ENCODE measurements at places on chromosomes 1 and 21.

DNA sequence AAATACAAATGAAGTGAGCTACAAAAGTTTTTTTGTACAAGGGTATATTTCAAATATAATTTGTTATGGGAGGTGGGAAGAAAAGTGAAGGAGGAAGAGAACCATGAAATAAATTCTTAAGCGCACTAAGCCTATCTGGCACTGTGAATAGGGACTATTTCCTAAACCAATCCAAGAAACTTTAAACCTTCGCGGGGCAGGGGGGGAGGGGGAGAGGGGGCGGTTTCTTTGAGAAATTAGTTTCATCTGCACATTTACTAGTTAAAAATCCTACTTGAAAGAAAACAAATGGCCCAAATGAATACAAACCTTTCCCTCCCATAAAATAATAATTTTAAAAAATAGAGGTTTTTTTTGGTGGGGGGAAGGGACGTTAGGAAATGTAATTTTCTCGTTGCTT is 364 bp downstream of the GOLPH3L start:
- DNase-seq: no peak

GRCh38 chr21:28337315-28337714 is 655.4 kb downstream of the LTN1 start:
- DNase-seq: no peak

- no peak for DNase-seq
Measured at GRCh38 chr1:187034501-187034900, 205.8 kb downstream of the PLA2G4A start.

- DNase-seq: no peak
Measured at GRCh38 chr1:47650205-47650604, 212.4 kb downstream of the FOXD2 start.

- DNase-seq: no peak
Measured at GRCh38 chr1:203644661-203645510, 18.3 kb downstream of the ATP2B4 start.

DNA sequence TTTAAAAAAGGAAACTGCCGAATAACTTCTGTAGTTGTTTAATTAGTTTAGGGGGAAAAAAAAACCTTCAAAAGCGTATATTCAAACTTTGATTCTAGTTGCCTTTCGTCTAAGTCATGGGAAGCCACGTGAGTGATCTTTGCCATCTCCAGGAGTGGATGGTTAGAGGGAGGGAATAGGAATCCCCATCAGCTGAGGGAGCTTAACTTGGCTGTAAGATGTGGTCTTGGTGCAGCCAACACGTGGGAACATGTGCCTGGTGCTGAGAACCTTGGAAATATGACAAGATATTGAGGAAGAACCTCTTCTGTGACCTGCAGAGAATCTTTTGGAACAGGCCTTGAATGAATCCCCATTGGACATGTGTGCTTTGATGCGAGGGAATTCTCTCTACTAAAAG is 1.7 kb downstream of the BACE2 start:
- DNase-seq: no peak

DNA sequence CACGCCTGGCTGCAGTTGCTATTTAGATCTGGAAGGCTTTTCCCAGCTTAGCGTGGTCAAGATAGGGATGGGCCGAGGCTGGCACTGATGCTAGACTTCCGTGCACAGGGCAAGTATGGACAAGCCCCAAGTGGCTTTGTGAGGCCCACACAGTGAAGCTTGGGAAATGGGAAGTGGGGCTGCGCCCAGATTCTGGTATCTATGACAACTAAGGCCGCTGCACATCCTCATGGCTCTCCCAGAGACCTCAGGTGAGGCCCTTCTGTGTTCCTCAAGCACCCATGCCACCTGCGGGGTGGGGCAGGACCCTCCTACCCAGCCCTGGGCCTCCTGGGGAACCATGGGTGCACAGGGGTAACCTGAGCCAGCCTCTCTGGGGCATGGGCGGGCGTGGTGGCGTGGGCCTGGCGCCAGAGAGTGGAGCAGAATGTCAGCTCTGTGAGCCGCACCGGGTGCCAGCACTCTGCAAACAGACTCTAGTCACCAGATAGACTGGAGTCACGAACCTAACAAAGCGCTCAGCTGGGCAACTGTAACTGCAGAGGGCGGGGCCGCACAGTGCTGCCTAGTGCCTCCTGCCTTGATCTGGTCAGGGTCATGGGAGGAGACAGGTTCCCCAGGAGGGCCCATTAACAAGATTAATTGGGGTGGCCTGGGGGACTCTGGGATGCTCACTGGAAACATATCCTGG is 46.4 kb downstream of the ELF3 start:
- DNase-seq: no peak

- no peak for DNase-seq
Measured at GRCh38 chr1:218679988-218680748, 335.0 kb downstream of the TGFB2 start.

DNA sequence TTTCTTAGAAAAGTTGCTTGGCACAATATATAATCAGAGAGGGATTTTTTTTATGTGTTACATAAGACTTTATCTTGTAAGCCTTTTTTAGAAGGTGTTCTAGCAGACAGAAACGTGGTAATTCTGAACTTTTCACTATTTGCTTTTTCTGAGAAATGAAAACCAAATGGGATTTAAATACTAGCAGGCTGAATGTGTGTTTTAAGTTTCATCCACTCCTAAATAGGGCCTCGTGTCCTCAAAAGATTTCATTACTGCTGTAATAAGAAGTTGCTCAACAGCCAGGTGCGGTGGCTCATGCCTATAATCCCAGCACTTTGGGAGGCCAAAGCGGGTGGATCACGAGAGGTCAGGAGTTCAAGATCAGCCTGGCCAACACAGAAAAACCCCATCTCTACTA is 44.7 kb upstream of the FMO2 start:
- DNase-seq: no peak

- no peak for DNase-seq
Measured at GRCh38 chr1:21855257-21856096, 43.4 kb downstream of the LDLRAD2 start.

DNA sequence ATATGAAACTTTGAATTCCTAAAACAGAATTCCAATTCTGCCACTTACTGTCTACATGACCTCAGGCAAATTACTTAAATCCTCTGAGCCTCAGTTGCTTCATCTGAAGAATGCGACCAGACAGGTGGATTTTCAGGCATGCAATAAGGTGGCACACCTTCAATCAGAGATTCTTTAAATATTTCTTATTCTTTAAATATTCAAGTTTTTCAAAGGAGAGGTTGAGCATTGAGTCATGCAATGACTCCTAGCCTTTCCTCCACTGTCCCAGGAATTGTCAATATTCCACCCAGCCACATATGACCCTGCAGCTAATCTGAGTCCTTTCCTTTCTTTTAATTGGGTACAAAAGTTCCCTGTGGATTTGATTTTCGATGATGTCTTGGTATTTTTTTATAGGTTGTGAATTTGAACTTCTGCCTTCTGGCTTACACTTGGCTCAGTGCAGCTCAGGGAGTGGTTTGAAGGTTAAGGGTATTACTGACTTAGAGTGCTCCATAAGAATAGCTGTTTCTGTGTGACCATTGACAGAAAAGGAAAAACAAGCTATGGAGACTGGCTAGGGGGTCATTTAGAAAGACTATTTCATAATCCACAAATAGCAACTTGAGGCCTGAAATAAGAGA is 52.2 kb upstream of the PRDX6 start:
- no peak for DNase-seq

DNA sequence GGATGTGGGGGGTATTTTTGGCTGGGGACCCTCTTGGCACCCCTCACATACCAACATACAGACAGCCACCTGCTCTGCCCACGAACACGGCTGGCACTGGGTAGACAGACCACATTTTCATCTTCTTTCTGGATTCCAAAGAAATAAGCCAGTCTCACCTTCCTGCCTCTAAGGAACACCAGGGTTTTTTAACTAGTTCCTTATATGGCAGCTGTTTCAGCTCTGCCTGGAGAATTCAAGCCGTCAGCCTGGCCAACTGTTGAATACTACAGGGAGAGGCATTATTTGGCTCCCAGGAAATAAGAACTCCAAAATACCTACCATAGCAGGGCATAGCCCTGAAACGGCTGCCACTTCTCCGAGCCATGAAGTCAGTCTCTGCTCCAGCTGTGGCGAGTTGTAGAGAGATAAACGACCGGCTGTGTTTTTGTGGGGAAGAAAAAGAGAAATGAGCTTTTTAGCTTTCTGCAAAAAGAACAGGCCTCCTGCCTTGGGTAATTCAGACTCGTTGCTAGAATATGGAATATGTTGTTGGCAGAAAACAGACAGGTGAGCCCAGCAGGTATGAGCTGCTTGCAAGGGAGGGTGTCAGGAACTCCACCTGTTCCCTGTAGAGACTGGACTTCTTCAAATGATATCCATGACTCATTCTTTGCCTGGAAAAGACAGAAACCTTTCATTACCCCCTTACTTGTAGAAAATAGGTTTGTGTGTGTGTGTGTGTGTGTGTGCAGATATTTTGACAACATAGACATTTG is 51.8 kb downstream of the MT1HL1 start:
- no peak for DNase-seq

- no peak for DNase-seq
Measured at GRCh38 chr1:18109756-18110597, 2.4 kb downstream of the IGSF21 start.

DNA sequence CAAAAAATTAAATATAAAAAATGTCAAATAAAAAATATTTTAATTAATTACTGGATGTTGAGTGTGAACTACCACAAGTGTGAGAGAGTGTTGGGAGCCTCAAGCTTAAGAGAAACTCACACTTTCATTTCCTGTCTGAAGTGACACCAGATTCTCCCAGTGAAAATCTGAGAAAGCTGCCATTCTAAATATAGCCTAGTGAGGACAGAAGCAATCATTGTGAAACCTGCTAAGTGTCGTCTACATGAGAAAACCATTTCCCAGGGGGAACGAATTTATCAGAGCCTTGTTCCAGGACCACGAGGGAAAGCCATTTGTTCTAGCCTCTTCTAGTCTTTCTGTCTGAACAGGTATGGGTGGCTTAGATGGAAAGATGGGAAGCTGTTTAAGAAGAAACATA is 329.3 kb upstream of the PRMT6 start:
- no peak for DNase-seq
